ENCODE measurements at places on chromosomes 7 and 10.

GRCh38 chr7:106957766-106958165 is 86.7 kb upstream of the PRKAR2B start:
- DNase-seq: no peak

- no peak for DNase-seq
Measured at GRCh38 chr7:54189330-54189729, 352.8 kb upstream of the VSTM2A start.

DNA sequence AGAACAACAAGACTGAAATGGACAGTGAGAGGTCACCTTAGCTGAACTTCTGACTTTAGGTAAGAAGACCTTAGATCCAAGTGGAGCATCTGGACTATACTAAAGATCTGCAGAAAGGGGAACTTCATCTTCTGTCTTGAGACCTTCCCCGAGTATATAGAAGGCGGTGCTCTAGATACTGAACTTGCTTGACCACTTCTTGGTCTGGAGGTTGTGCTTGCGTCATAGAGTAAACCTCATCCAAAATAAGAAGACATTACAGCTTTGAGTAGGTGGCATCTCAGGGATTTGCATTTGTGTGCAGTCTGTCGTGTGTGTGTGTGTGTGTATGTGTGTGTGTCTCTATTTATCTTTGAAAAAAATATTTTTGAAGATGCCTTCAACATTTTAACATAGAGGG is 157.5 kb downstream of the CHN2 start:
- no peak for DNase-seq

DNA sequence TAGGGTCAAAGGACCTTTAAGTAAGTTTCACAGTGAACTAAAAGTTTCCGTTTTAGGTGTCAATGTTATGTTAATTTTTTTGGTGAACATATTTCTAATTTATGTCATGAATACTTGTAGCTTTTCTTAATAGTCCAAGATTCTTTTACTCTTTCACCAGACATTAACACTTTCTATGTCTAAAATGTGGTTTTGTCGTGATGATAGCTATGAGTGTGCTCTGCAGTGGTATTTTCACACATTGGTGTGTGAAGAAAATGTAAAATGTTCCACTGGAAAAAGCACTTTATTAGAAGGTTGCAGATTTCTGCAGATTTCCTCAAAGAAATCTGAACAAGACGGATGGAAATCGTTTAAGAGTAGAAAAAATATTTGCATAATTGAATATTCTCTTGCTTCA is 561.0 kb upstream of the ANKRD30A start:
- DNase-seq: no peak

DNA sequence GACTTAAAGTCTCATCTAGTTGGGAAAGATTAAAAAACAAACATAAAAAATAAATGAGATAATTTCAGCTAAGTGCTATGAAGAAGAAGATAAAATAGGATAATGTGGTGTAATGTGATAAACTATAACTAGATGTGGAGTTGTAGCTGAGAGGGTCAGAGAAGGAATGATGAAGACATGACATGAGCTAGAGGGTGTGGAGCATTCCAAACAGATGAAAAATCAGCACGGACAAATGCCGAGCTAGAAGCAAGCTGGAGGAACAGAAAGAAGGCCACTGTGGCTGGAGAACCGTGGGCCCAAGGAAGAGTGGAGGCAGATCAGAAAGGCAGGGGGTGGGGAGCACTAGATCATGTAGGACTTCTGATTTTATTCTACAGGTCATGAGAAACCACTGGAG is 70.6 kb downstream of the CDK6 start:
- DNase-seq: peak; percentile 88

- no peak for DNase-seq
Measured at GRCh38 chr10:68526634-68527307, 552 bp downstream of the SLC25A16 start.

DNA sequence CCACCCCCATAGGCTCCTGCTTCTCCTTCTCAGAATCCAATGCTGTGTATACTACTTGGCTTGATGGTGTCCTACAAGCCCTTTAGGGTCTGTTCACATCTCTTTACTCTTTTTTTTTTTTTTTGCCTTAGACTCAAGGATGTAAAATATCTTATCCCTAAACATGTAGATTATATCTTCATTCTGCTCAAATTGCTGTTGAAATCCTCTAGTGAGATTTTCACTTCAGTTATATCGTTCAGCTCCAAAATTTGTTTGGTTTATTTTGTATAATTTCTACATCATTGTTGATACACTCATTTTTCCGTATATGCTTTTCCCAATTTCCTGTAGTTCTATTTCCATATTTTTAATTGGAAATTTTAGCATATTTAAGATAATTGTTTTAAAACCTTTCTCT is 1.8 kb upstream of the AKR1C3 start:
- no peak for DNase-seq

DNA sequence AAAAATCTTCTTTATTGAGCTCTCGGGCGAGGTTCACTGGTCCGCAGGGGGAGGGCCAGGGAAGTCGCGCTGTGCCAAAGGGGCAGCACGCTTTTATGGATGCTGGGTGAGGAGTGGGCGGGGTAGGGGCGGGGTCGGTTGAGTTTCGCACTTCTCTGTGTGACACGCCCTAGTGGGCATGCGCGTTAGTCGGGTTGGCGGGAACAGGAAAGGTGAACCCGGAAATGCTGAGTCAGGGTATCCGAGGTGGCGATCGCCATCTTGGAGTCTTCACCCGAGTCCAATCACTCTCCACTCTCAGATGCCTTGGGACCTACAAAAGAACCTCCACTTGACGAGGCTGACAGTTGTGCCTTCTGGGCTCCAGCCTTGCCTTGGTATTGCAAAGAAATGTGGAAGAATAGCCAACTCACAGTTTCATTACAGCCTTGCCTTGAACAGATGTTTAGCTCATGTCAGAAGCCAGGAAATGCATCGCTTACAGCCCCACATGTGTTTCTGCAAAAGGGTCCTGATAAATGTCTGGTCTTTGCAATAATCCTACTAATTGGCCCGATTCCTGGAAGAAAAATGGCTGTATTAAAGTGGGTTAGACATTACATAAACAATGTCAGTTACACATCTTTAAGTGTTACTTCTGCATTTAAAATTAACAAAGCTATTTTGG is 64.1 kb downstream of the AHR start:
- peak; percentile 34 for DNase-seq

- DNase-seq: peak; percentile 22
Measured at GRCh38 chr10:31299119-31299518, 19.9 kb upstream of the ZEB1 start.

DNA sequence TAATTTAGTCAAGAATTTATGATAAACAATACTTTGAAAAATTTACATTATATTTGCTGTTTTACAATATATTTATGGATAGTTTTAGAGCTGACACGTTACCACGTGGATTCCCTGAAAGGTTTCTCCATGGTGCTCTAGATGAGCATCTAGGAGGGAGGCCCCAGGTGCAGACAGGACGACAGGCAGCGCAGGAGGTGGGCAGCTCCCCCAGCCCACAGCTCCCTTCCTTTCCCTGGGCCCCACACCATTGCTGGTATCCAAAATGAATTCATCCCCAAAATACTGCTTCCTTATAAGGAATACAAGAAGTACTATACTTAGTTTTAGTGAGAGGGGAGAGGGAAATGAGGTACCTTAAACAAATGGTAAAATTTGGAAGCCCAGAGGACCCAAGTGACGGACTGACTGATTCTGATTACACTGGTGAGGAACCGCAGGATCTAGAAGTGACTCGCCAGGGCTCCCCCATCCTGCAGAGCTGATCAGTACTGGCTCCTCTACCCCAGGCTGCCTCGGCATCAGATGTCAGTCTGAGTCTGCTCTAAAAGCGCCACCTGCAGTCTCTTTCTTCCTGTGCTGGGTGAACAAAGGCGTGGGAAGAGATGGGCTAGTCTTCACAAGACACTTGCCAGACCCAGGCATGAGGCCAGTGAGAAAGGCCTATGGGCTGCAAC is 89.2 kb downstream of the DLG5 start:
- peak; percentile 78 for DNase-seq

- no peak for DNase-seq
Measured at GRCh38 chr7:121908042-121908441, 35.1 kb downstream of the PTPRZ1 start.

DNA sequence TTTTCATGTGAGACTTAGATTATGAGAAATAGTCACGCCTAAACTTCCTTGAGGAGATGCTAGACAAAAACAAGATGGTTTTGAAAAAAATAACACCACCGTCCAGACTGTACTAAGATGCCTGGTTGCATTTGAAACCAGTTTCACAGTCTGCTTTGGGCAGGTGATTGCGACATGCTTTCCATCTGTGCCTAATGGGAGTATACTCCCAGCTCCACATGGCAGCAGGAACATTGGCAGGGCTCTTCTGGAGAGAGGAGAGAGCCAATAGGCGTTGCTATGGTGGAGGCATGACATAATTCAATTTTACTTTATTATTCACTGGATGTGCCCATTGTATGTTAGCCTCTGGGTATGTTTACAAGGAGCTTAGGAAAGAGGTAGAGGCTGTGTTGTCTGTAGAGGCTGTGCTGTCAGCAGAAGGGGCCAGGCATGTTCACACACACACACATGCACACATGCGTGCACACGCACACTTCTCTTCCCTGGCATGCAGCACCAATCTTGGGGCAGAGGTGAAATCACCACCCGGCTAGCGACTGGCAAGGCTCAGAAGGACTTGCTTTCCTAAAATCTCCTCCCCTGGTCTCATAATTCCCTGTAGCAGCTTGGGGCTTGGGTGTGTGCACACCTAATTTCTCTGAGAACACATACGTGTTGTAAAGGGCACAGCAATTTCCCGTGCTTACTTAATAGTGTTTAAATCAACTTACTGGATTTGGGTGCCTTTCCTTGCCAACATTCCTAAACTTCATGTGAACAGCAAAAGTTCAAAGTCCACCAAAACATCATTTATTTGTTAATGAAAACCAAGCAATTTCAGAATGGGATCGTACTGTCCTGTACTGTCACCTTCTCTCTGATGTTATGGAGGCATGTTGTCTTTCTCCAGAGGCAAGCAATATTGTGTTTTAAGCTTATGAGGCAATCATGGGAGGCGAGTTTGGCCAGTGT is 162.1 kb downstream of the TCF7L2 start:
- peak; percentile 47 for DNase-seq

DNA sequence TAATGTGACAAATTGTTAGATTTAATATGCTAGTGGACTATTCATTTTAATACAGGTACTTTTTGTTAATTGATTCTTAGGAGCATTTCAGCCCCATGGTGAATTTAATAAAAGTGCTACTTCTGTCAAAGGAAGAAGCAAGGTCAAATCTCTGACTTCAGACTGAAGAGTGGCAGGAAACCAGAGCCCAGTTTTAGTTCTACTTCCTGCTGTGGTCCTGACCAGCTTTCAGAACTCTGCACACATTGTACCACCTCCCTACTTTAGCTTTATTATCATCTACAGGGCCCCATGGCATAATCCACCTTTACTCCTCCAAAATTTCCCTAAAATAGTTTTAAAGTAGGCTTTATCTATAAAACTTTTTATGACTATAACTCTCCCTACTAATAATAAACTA is 33.7 kb downstream of the CTTNBP2 start:
- DNase-seq: no peak

DNA sequence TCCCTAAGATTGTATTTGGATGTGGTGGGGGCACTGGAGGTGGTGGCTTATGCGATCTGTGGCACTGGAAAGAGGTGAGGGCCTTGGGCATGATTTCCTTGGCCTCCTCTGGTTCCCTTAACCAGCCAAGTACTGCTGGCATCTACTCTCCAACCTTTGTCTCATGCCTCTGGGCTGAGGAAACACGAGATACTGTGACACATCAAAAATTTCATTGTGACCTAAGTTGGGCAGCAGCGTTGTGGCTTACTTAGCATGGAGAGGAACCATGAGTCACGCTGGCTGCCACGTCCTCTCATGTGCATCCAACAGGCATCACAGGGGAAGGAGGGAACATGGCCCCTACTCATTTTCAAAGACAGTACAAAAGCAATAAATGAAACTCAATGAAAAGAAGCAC is 29.7 kb upstream of the GSDME start:
- peak; percentile 99 for DNase-seq

GRCh38 chr10:58827381-58827780 is 314.7 kb downstream of the BICC1 start:
- no peak for DNase-seq

DNA sequence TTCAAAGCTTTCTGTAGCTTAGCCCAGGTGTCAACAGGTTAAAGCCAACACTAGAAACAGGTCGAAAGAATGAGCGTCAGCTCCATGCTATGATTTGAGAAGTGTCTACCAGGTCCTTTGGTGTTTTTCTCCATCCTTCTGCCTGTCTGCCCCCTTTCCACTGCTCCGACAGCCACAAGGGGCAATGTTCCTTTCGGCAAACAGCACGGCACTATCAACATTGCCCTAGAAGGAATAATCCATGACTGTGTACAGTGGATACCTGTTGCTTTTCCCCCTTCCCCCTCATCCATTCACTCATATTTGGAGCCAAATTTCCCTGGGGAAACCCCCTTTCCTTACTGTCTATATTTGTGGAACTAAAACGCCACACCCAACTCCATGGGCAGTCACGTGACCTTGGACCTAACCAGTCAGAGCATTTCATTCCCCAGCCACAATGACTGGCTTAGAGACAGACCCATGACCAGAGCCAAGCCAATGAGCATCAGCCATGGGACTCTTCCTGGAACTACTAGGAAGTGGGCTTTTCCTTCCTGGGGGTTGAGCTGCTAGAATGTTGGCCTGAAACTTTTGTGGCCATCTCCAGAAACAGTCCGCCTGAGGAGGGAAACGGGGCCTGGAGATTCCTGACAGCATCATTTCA is 51.5 kb downstream of the AFAP1L2 start:
- no peak for DNase-seq

GRCh38 chr10:103153302-103154197 is 39.5 kb downstream of the NT5C2 start:
- DNase-seq: peak; percentile 62

DNA sequence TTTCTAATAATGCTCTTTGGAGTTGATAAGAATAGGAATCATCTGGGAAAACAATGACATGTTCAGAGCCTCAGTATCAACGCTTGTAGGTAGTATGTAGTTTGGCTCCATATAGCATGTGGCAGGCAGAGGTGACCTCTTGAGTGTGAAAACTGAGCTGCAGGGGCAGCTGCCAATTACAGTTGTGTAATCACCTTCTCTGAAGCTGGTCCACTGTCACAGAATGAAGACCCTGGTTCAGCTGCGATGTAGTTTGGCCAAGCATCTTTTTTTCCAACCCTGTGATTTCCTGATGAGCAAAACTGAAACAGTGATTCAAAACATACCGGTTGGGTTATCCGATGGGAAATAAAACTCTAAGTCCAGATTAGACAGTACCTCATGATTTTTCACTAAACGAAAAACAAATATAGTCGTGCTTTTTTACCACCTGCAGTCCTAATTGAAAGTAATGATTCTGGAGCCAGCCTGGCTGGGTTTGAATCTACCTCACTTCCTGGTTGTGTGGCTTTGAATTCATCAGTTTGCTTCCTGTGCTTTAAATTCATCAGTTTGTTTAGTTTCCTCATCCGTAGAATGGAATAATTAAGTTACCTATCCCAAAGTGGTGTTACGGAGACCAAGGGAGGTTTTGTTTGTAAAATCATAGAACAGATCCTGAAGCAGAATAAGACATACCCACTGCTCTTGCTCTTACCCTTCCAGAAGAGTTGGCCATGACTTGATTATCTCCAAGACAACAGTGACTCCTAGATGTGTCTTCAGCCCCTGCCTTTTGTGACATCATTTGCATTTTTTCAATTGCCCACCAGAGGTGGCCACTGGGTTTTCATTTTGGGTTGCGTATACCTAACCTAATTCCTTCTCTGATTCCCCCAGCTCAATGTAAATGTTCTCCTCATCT is 87.4 kb downstream of the CELF2 start:
- no peak for DNase-seq
